Stimulated activated CD4-positive, alpha-beta T cell treated with anti-CD3 and anti-CD28 coated beads, Interleukin-1b, Interleukin-23, amount 100 ng/mL, for 48 hours (primary cell): ENCODE measurements at places on chromosomes 1 and 21.

DNA sequence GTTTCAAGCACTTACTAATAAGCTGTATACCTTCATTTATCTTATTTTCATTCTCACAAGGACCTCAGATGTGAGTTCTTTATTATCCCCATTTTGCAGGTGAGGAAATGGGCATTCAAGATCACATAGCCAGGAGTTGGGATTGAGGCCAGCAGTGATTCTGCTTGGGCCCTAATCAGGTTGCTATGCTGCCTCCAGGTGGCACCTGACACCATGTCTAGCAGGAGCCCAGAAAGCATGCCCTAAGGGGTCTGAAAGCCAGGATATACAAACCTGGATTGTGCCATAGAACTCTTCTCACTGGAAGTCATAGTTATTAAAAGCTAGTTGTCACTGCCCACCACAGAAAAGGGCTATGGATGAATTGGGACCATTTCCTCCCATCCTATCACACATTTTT, 61.1 kb downstream of the FYB2 start:
- no peak for DNase-seq

GRCh38 chr21:33855190-33855589, 60.4 kb downstream of the ATP5PO start:
- no peak for DNase-seq

DNA sequence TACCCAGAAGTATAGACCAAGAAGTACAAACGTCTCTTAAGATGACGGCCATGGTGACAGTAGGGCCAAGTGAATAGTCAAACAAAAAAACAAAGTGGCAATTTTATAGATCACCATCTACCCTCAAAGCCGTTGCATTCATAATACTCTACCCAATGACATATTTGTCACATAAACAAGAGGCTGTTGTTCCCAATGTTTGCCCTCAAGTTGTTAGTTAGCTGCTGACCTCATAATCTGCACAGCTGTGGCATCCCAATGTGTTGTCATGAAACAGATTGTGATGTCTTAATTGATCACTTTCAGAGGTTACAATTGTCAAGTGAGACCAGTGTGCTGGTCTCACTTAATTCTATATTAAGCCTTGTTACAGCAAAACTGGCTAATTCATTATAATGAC, 333.8 kb downstream of the ST6GALNAC3 start:
- no peak for DNase-seq

GRCh38 chr1:112618114-112618720, 724 bp downstream of the ST7L start:
- DNase-seq: no peak

DNA sequence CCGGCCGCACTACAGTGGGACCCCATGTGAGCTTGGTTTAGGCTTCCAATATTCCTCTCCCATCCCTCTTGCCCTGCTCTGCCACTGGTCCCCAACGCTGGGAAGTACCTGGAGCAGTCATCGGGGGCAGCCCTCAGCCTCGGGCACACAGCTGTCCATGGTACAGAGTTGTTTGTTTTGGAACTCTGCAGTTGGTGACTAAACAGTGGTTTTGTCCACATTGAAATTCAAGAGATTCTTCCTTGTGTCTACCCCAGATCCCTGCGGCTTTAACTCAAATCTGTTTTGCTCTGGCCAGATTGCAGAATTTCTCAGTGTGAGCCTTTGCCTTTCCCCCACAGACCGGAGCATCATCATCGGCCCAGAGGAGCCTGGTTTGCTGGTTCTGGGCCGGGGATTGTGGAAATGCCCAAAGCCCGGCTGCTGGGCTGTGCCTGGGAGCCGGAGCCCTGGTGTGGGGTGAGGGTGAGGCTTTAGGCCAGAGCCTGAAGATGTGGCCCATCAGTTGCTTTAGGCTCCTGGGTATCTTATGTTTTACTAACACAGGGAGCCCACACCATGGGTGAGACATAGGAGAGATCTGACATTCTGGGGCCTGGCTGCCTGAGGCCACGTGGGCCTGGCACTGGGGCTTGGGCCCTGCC, 93.2 kb downstream of the ARHGEF10L start:
- DNase-seq: no peak

DNA sequence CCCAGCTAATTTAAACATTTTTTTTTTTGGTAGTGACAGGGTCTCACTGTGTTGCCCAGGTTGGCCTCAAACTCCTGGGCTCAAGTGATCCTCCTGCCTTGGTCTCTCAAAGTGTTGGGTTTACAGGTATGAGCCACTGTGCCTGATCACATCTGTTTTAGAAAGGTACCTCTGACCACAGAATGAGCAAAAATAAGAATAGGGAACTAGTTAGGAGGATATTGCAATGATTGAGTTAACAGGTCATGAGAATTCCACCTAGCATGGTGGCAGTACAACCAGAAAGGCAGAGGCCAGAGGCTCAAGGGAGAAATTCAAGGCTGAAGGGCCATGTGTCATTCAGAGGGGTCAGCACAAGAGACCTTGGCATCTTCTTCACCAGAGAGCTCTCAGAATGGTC, 49.6 kb downstream of the ELAPOR1 start:
- no peak for DNase-seq

- DNase-seq: peak; percentile 47
Observed at GRCh38 chr1:180213401-180214170, 16.5 kb upstream of the LHX4 start.

GRCh38 chr1:93839753-93840152, 39.3 kb downstream of the DNTTIP2 start:
- DNase-seq: no peak

GRCh38 chr21:41601573-41602368, 93.8 kb upstream of the TMPRSS2 start:
- no peak for DNase-seq

DNA sequence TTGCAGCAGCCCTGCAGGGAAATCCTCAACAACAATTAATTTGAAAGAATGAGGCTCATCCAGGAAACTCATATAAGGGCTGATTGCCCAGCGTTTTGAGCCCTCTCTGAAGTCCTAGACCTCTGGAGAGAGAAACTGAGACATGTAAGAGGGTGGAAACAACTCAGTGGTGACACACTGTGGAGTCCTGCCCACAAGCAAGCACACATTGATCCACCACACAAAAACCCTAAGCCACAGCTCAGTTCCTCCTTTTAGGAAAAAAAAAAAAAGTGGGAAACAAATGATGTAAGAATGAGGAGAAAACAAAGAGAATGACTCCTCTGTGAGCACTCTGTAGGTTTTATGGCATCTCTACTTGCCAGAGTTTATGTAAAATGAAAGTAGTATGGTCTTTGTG, 22.9 kb upstream of the PLA2G5 start:
- no peak for DNase-seq

DNA sequence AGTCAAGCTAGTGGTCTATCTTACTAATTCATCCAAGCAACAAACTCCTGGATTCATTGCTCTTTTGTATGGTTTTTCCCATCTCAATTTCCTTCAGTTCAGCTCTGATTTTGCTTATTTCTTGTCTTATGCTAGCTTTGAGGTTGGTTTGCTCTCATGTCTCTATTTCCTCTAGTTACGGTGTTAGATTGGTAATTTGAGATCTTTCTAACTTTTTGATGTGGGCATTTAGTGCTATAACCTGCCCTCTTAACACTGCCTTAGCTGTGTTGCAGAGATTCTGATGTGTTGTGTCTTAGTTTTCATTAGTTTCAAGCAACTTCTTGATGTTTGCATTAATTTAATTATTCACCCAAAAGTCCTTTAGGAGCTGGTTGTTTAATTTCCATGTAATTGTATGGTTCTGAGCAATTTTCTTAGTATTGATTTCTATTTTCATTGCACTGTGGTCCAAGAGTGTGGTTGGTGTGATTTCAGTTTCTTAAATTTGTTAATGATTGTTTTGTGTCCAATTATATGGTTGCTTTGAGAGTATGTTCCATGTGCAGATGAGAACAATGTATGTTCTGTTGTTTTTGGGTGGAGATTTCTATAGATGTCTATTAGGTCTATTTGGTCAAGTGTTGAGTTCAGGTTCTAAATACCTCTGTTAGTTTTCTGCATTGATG, 154.6 kb downstream of the PLPPR5 start:
- no peak for DNase-seq

DNA sequence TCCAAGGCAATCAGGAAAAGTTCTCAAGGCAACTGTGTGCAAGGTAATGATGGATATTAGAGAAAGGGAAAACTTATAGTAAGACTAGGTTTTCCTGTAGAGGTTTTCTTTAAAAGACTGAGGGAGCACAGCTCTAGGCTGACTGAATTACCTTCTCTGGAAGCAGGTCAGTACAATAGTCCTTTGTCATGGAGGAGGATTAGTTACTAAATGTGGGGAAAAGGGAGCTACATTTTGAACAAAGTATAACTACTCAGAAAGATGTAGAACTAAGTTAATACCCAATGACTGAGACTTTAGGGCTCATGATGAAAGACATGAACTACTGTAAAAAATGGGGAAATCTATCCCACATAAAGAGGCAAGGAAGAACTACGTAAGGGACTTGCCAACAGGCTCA, 148.6 kb upstream of the HP1BP3 start:
- no peak for DNase-seq

- no peak for DNase-seq
Observed at GRCh38 chr1:25694167-25695007, 77.8 kb downstream of the MAN1C1 start.
